ENCODE measurements at places on chromosomes 12 and 14.

- no peak for DNase-seq
Measured at GRCh38 chr14:75283162-75283832, 4.7 kb downstream of the FOS start.

GRCh38 chr14:79542121-79542520 lies 669.2 kb downstream of the DIO2 start:
- DNase-seq, result no peak

- DNase-seq, result no peak
Measured at GRCh38 chr14:52269982-52270381, 2.5 kb downstream of the PTGDR start.

DNA sequence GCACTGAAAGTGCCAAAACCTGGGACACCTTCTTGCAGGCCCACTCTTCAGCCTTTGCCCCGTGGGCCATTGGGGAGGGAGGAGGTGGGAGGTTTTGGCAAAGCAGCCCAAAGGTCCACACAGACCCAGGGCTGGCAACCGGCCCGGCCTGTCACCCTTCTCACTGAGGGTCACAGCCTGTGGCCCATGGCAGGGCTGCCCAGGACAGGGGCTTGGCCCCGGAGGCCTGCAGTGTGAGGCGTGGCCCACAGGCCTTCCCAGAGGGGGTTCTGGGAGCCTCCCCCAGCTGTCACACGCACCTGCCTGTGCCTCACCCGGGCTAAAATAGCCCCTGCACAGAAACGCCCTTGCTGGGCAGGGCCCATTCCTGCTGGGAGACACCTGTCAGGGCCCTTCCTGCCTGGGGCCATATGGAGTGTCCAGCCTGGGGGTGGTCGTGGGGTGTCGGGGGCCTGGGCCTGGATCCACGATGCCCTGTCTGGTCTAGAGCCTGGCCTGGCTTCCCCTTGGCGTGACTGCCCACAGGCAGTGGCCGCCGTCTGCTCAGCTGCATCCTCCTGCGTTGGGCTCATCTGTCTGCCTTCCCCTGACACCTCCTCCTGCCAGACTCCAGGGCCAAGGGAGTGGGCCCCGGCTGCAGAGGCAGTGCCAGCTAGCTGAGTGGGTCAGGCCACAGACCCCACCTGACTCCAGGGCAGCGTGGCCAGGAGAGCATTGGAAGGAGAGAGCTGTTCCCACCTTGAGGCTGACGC lies 19.2 kb downstream of the PACS2 start:
- no peak for DNase-seq

DNA sequence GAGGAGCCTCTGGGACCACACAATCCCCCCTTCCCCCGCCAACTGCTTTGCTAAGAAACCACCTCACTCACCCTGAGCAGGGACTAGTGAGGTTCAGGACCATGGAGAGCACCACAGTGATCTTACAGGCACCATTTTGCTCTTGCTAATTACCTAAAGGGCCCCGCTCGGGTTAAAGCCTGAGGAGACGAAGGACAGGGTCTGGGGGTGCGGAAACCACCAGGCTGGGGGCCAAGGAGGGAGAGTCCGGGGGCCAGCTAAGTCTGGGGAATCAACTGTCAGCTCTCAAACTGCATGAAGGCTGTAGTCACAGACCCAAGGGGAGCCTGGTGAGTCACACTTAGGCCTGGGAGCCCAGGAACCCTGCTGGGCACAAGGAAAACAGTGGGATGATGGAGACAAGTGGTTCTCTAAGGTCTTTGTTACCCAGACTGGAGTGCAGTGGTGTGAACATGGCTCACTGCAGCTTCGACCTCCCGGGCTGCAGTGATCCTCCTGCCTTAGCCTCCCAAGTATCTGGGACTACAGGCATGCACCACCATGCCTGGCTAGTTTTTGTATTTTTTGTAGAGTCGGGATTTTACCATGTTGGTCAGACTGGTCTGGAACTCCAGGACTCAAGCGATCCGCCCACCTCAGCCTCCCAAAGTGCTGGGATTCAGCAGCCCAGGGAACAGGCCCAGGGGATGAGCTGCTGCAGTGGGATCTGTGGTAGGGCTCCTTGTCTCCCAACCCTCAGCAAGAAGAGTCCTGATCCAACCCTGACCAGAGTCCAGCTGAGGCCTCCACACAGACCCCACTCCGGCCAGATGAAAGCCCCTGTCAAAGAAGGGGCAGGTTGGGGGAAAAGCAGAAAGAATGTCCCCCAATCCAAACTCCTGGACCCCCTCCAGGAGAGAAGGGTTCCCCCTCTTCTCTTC lies 98.8 kb downstream of the CALM1 start:
- DNase-seq, result peak; percentile 88

- DNase-seq, result no peak
Measured at GRCh38 chr12:12819752-12820311, 6.7 kb downstream of the DDX47 start.

GRCh38 chr12:116471544-116471943 lies 87.6 kb upstream of the MAP1LC3B2 start:
- no peak for DNase-seq

DNA sequence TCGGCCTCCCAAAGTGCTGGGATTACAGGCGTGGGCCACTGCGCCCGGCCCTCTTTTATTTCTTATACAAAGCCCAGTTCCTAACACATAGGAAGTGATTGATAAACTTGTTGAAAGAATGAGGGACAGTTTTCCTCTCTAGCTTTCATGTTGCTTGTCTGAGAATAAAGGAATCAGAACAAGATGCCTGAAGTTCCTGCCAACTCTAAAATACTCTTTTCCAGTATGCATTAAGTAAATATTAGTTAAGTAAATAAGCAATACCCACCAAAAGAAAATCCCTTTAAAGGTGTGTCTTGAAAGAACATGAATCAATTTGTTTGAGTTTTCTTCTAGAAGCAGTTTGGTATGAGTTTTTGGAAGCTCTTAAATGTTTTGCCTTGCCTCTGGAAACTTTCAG lies 24.4 kb upstream of the CD27 start:
- DNase-seq, result no peak

DNA sequence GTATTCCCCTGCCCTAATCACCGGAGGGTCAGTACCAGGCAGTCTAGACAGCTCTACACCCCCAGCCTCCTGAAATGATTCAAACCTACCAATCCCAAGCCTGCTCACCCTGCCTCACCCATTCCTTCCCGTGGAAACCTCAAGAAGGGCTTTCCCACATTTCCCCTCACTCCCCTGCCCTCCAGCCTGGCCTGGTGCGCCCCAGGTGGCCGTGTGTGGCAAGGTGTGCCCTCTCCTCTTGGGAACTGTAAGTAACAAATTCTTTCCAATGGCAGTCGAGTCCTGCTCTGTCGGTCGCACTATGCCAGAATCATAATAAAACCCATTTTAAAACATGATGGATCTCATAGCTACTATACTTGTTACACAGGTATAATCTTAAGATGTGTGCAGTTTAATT lies 13.9 kb upstream of the DEGS2 start:
- DNase-seq, result no peak

DNA sequence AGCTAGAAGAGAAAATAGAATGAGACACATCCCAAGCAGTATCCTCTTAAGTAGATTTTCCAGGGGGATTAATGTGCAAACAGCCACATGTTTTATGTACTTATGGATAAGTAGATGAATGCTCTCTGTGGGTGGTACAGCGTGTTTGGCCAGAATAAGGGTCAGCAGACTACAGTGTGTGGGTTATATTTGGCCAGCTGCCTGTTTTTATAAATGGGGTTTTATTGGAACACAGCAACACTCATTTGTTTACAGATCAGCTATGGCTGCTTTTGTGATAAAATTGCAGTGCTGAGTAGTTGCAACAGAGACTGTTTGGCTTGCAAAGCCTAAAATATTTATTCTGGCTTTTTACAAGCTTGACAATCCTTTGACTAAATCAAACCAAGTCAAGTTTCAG lies 780.2 kb upstream of the SEL1L start:
- no peak for DNase-seq

DNA sequence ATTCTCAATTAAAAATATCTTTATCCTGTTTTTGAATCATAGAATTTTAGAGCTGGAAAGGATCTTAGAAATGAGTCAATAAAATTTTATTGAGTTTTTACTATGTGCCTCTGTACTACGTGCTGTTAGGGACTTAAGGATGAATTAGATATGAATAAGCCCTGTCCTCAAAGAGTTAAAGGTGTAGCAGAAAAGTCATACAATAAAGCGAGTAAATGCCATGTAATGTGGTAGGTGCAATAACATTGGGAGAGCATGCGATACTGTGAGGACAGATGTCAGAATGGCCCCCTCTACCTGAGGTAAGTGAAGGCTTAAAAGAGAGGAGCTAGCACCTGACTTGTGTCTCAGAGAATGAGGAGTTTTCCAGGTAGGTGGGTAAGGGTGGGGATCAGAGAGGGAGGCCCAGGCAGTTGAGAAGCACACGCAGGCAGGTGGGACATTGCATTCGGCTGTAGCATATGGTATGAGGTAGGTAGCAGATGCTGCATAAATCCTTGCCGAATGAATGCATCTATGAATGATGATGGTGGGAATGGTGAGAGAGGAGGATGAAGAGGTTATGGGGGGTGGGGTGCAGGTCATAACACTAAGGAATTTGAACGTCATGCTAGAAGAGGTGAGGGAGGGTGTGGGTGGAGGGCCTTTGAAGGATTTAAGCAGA lies 35.4 kb upstream of the ATP23 start:
- no peak for DNase-seq

DNA sequence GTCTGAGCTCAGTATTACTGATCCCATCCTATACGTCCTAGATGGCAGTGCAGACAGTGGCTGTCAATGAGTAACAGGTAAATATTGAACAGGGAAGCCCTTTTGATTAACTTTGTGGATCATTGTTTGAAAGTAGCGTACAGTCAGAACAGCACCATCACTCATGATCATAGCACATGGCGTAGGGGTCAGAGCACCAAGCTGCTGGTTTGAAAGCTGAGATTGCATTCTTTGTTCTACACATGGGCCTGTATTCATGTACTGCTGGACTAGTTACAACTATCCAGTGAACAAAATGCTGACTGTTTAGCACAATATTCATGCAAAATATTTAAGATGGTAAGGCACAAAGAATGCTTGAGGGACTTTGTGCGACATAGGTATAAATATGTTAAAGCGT lies 131.8 kb downstream of the NPAS3 start:
- DNase-seq, result no peak

DNA sequence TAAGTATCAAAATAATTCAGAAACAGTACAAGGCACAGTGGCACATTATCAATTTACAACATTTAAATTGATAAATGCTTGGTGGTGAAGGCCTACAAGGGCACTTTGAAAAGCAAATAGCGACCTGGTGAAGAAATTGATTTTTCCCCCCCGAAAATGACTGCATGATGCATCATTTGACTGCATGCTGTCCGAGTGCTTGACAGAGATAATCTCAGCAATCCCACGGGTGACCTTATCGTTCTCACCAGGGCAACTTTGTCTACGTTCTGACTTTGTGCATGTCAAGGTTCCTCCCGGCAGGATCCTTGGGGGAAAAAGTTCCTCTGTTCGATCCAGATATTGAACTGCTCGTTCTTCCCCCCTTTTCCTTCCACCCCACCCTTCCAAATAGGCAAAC lies 384.8 kb downstream of the EGLN3 start:
- DNase-seq, result no peak

DNA sequence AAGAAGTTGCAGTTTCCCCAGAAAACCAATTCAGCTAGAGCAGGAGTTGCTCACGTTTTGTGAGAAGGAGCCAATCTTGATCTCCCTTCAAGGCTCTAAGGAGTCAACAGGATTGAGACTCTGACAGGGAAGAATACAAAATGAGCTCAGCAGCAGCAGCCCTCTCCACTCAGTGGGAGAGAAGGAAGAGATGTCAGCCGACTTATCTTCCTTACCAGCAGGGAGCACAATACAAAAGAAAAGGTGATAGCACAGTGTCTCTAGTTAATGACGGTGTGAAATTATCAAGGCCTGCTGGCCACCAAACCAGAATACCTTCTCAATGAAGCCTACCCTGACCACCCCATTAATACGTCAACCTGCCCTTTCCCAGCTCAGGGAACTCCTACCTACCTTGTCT lies 223.6 kb upstream of the TMPO start:
- DNase-seq, result no peak

GRCh38 chr12:75704664-75705063 lies 193.3 kb upstream of the KRR1 start:
- no peak for DNase-seq

DNA sequence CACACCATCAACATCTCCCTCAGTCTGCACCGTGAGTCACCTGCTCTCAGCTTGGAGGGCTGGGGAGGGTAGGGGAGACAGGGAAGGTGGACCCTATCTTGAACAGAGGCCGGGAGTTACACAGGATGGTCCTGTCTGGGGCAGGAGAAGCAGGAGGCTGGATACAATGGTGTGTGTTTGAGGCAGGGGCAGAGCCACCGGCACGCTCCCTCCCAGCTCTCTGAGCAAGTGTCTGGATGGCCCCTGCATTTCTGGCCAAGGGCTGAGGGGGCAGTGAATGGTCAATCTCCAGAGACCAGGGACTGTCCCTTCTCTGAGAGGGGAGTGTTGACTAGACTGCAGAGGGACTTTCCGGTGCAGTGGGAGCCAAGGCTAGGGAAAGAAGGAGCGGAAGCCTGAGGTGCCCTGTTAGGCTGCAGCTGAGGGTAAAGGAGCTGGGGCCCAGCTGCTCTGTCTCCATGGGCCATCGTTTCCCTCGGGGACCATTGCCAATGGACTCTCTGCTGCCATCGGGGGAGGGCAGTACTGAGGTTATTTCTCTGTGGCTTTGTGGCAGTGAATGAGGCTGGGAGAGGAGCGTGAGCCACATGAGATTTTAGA lies 1.9 kb downstream of the LRP1-AS start:
- DNase-seq, result no peak

DNA sequence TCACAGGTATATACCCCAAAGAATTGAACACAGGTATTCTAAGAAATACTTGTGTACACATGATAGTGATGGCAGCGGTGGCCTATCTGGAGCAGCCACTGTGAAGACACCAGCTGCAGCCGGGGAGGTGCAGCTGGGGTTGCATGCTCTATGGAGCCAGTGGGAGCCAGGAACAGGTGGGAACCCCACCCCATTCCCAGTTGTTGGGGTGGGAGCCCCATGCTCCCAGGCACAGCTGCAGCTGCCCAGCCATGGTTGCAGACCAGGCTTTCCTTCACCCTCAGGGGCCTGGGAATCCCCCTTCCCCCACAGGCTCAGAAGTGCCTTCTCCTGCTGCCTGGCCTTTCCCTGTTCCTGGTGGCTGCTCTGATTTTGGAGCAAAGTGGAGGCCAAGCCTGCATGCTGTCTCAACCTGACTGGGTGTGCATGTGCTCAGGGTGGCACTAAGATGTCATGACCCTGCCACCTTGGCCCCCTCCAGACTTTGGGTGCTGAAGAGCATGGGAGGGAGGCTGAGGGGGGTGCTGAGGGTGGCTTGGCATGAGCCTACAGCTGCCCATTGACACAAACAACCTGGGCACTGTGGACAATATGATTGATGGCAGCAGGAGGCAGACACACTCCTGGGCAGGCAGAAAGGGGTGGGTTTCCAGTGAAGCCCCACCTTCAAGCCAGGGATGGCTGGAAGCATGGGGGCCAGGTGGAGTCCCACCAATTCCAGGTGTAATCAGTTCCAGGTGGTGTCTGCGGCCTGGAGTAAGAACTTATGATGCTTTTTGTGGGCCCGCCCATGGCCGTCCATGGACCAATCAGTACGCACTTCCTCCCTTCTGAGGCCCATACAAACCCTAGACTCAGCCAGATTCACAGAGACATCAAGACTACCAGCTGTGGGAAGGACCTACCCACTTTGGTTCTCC lies 234.7 kb downstream of the ADGRD1 start:
- no peak for DNase-seq

Data from neuronal stem cell (in vitro differentiated cells).